ENCODE measurements at places on chromosomes 5 and 9.
A peak's percentile ranks its signal among the peaks of the same experiment; 100 is the strongest.

DNA sequence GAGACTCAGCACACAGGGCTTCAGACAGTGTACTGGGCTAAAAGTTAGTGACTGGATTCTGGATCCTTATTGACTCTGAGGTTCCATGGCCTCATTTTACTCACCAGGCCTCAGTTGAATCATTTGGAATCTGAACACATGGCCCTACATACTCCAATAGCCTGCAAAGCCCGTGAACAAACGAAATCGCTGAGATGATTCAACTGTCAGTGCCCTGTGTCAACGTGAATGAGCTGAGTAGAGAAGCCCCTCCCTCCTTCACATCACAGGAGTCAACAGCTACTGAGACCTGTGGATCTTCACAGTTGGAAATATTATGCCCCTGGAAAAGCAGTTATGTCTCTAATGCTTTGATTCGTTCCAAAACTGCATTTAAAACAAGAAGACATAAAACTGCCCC, 429.3 kb downstream of the GADD45G start:
- DNase-seq: no peak

GRCh38 chr5:67728326-67728890, 487.1 kb upstream of the PIK3R1 start:
- DNase-seq: no peak

DNA sequence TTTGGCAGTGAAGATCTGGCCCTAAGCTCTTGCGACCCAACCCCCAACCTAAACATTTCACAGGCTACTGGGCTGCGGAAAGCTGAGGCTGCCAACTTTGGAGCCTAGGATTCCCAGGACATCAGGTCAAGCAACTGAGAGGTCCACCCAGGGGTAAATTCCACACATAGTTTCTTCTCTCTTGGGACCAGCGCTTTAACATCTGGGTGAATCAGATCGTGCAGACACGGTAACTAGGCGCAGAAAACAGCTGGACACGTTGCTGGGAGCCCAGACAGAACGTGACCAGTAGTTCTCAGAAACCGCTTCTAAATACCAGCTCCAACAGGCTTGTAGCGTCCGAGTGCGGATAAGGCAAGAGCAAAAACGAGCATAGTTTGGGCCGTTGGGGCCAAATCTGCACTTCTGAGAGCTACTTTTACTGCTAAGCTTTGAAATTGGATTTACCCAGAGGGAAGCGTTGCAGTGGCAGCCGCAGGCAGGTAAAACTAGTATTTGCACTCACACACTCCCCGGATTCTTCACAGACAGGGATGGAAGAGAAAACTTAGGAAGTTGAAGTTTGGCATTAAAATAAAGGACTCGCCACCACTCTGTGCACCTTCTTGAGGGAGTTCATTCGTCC, 11.8 kb downstream of the ITGA1 start:
- DNase-seq: no peak

- DNase-seq: no peak
Measured at GRCh38 chr5:137152616-137153015, 346.5 kb downstream of the SPOCK1 start.

DNA sequence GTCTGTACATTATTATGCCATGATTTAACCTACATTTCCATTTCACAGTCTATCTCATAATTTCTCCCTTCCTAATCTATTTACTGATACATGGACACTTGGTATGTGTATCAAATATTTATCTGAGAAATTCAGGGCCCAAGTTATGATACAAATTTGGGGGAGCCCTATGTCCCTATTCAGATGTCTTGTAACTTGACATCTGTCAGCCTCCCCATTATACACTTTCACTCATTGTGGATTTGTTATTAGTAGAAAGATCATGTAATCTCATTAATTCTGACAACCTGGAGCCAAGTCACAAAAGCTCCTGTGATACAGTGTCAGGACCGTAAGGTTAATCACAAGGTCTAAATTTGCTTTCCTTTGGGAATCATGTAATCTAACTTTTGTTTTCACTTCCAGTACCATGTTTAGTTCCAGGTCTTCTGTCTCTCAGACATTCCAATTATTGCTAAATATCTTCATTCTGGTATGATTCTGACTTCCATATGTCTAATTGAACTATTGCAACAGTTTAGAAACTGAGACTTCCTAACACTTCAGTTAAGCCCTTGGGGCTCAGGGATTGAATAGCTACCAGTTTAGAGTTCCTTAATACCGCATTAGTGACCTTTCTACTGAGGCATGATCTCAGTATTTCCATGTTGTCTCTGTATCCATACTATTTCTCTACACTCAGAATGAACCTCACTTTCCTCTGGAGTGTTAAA, 182.9 kb upstream of the NUDT12 start:
- no peak for DNase-seq

DNA sequence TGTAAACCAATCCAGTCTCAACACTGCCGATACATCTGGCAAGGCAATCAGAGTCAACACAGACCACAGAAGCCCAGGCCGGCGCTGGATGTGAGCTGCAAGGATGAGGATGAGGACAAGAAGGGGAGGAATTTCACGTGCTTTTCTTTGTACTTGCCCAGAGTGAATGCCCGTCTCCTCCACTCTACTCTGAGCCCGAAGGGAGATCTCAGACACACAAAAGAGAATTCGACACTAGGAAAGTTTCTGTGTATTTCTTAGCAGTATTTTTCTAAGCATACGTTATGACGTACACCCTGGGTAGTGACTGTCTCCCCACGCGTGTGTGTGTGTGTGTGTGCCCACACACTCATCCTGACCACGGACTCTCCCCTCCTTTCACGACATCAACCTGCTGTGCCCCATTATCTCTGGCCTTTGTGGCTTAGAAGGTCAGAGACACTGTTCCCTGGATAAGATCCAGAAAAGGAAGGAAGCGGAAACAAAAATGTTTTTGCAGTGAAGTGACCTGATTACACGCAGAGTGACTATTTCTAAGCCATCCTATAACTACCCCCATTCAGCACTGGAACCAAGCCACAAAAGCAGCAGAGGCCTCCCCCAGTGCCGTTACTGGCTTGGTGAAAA, 227.3 kb upstream of the DAPK1 start:
- DNase-seq: no peak

GRCh38 chr5:90897618-90898017, 339.0 kb downstream of the ADGRV1 start:
- DNase-seq: no peak

DNA sequence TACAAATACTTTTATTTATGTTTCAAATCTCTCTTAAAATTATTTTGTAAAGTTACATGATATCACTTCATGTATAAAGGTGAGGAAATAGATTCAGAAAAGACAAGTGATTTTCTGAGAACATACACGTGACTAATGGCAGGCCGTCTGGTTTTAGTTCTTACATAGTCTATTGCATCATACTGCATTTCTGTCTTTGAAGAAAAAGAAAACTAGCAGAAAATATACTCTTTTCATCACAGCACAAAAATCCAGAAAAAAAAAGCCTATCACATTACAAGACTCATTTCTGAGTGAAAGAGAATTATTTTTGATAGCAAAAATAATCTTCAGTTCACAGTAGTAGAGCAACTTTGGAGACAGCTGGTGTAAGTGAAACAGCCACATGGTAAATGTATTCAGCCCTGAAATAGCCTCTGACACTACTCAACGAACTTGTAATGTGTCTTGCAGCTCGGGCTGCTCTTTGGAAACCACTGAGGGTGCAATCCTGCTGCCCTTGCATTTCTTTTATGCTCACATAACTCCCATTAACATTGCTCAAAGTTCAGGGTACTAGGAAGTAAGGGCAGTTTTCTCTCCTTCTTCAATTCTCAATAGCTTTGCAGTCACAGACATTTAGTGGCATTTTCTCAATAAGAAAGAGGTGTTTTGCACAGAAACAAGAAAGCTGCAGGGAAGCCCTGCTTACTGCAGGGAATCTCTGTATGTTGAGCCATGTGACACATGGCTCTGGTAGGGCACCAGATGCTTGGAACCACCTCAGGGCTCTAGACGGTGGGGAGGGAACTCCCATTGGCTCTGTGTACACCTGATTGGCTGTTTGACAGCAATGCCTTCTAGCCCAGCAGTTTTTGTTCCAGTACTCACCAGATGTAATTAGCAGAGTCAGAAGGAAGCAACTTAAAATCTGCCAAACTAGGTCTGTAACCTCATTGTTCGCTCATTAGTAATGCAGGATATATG, 845.3 kb upstream of the PTPRD start:
- DNase-seq: no peak

DNA sequence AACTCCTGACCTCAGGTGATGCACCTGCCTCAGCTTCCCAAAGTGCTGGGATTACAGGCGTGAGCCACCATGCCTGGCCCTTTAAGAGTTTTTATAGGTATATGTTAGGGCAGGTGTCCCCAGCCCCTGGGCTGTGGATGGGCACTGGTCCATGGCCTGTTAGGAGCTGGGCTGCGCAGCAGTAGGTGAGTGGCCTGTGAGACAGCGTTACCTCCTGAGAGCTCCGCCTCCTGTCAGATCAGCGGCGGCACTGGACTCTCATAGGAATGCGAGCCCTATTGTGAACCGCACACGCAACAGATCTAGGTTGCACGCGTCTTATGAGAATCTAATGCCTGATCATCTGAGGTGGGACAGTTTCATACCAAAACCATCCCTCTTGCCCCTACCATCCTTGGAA, 173.4 kb downstream of the GOLPH3 start:
- no peak for DNase-seq

DNA sequence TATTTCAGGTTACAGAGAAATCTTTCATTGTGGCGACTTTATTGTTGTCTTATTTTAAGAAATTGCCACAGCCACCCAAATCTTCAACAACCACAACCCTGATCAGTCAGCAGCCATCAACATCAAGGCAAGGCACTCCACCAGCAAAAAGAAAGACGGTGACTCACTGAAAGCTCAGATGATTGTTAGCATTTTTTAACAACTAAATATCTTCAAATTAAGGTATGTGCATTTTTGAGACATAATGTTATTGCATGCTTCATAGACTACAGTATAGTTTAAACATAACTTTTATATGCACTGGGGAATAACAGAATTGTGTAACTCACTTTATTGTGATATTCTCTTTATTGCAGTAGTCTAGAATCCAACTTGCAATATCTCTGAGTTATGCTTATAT, 263.4 kb downstream of the TMEM232 start:
- no peak for DNase-seq

GRCh38 chr5:5454391-5454790, 31.9 kb downstream of the ICE1 start:
- no peak for DNase-seq

DNA sequence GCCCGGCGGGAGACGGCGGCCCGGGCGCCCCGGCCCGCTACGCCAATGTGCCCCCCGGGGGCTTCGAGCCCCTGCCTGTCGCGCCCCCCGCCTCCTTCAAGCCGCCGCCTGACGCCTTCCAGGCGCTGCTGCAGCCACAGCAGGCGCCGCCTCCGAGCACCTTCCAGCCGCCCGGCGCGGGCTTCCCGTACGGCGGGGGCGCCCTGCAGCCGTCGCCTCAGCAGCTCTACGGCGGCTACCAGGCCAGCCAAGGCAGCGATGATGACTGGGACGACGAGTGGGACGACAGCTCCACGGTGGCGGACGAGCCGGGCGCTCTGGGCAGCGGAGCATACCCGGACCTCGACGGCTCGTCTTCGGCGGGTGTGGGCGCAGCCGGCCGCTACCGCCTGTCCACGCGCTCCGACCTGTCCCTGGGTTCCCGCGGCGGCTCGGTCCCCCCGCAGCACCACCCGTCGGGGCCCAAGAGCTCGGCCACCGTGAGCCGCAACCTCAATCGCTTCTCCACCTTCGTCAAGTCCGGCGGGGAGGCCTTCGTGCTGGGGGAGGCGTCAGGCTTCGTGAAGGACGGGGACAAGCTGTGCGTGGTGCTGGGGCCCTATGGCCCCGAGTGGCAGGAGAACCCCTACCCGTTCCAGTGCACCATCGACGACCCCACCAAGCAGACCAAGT, 723 bp downstream of the SNX18 start:
- DNase-seq: peak; percentile 59

GRCh38 chr9:22415941-22416691, 30.5 kb upstream of the DMRTA1 start:
- DNase-seq: no peak

DNA sequence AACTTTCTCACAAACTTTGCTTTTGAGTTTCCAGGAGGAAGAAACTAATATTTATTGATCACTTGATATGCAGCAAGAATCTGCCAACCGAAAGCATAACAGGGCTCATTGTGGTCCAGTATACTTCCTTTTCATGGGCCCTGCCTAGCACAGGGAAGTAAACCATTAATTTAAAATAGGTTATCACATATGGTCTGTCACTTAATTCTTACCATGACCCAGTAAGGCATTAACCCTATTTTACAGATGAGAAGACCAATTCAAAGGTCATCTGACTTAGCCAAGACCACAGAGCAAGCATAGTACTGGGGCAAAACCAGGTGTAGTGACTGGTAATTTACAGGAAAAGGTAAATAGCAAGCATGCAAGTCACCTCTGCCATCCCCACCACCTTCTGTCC, 336.9 kb upstream of the DMAC1 start:
- no peak for DNase-seq
